ENCODE measurements at places on chromosomes 6 and 20.

DNA sequence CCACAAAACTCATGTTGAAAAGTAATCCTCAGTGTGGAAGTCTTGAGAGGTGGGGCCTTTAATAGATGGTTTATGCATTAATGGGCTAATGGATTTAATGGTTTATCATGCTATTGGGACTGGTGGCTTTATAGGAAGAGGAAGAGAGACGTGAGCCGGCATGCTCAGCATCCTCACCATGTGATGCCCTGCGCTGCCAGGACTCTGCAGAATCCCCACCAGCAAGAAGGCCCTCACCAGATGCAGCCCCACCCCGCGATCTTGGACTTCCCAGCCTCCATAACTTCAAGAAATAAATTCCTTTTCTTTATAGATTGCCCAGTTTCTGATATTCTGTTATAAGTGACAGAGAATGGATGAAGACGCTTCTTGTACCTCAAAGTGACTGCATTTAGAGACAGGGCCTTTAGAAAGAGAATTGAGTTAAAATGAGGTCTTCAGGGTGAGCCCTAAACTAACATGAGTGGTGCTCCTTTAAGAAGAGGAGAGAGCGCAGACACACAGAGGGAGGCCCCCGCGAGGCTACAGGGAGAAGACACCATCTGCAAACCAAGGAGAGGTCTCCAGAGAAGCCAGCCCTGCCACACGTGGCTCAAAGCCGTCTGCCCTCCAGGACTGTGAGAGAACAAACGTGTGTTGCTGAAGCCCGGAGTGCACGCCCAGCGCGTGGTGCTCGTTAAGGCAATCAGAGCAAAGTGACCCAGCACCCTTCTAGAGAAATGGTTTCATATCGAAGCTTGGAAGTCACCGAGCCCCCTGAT lies 56.9 kb downstream of the IRF4 start:
- no peak for DNase-seq

DNA sequence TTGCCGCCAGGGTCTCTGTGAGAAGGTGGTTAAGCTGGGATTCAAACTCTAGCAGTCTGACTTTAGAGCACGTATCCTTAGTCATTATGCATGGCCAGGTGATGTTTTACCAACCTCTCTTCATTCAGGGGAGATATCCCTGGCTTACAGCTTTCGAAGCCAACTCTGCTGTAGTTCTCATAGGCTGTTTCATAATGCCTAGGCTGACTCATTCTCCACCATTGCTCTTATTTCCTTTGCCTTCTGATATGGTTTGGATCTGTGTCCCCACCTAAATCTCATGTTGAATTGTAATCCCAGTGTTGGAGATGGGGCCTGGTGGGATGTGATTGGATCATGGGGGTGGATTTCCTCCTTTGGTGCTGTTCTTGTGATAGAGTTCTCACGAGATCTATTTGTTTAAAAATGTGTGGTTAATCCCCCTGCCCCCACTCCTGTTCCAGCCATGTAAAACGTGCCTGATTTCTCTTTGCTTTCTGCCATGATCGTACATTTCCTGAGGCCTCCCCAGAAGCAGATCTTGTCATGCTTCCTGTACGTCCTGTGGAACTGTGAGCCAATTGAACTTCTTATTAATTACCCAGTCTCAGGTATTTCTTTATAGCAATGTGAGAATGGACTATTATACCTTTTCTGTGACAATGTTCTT lies 94.6 kb upstream of the MAN1A1 start:
- no peak for DNase-seq

DNA sequence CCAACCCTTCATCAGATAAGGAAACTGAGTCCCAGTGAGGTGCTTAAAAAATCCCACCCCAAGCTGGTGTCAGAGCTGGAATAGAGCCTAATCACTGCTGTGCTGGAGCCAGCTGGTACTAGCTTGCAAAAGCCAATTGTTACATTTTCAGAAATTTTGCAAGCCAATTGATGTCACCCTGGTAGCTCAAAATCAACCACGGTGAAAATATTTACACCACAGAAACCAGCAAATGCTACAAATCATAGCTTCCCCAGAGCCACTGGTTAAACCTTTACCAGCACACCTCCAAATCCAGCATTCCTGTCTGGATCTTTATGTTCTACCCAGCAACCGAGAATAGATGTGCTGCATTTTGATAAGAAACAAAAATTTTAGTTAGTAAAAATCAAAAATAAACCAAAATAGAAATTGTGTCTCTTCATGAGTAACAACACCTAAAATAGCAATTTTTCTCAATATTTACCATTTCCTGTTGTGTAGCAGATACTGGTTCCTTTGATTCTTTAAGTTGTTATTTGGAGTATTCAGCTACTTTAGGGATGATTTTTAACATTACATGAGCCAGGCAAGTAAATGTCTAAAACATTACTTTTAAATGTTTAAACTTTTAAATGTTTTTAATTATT lies 7.2 kb upstream of the LCA5 start:
- no peak for DNase-seq

- no peak for DNase-seq
Observed at GRCh38 chr20:36478137-36478905, 63.0 kb upstream of the MYL9 start.

DNA sequence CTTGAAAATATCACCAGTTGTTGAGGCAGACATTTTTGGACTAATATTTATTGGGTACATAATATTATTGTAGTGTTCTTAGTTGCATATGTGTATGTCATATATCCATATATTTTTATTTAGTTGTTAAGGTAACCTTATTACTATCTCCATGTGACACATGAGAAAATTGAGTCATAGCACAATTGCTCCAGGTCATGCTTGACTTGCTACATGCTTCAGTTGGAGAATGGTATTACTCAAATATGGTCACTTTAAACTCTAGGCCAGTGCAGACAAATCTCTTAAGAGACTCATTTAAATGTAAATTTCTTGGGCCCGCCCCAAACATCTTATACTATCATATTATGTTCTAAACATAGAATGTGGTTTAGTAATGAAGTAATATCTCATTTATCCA lies 246.1 kb downstream of the RIMS1 start:
- DNase-seq = no peak

DNA sequence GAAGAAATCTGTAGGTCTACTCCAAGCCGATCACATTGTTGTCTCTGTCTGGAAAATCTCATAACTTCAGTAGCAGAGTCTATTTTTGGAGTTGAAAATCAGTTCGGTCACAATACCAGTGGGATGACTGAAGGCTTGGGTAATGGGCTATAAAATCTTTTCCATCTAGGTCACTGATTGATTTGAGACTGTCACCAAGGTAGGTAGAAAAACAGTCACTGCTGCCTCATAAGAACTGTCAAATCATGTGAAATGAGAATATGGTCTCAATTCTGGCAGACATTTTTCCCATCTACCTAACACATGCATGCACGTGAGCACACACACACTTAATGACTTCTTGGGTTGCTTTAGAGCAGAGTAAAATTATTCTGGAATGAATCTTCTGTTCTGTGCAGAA lies 1162.8 kb upstream of the CITED2 start:
- no peak for DNase-seq

DNA sequence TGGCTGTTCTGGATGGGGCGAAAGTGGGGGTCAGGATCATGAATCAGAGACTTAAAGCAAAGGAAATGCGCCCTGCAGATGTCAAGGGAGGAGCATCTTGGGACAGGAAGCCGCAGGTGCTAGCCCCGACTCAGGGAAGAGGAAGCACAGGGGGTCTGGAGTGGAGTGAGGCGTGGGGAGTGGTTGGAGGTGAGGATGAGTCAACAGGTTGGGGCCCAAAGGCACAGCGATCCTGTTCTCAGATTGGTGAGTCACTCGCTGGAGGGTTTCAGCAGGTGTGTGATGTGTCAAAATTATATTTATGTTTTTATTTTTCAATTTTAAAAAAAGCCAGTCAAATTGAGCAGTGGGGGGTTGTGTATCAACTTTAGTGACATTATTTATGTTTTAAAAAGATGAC lies 19.0 kb downstream of the PACSIN1 start:
- peak; percentile 72 for DNase-seq

DNA sequence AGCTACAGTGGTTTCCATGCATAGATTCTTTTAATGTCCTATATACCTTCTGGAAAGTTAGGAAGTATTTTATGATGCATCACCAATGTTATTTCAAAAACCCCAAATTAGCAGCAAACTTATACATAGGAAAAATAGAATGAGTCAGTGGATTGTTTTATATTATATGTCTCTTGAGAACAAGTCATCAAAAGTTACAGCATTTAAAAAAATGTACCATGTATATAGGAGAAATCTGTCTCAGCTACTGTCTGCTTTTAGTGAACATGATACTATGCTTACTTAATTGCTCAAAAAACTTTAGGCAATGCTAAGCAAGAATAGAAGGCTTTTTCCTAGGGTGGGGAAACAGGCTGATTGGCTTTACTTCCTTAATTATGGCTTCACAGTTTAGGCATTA lies 365.3 kb downstream of the SAMD5 start:
- DNase-seq = no peak

DNA sequence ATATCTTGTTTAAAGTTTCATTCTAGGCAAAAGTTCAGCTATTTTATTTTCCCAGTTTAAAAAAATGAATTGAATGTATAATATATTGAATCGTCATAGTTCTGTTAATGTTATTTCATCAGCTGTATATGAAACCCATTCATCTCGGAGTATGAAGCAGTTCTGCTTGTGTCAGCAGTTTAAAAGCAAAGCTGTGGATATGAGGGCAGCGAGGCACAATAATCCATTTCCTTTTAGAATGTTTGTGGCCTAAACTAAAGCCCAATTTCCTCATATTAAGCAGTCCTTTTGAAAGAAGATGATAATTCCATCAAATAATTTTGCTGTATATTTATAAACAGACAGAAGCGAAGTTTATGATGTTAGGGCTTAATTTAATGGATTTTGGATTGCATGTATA lies 300.1 kb downstream of the SAMD5 start:
- DNase-seq = no peak

DNA sequence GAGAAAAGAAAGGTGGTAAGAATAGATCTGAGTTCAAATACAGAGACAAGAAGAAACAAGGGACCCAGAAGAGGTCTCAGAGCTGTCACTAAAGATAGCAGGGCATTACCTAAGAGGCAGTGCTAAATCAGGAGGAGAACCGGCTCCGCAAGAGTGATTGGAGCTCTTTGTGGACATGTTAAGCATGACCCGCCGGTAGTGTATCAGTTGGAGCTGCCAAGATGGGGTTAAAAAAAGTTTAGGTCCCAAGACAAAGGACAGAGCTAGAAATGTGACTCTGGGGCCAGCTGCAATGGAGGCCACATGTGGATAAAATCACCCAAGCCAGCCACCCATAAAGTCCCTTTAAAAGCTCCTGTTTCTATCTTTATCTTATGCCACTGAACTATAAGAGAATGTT lies 93.4 kb downstream of the MBOAT1 start:
- DNase-seq = no peak

- DNase-seq = no peak
Observed at GRCh38 chr6:113660819-113661218, 196.3 kb upstream of the MARCKS start.

DNA sequence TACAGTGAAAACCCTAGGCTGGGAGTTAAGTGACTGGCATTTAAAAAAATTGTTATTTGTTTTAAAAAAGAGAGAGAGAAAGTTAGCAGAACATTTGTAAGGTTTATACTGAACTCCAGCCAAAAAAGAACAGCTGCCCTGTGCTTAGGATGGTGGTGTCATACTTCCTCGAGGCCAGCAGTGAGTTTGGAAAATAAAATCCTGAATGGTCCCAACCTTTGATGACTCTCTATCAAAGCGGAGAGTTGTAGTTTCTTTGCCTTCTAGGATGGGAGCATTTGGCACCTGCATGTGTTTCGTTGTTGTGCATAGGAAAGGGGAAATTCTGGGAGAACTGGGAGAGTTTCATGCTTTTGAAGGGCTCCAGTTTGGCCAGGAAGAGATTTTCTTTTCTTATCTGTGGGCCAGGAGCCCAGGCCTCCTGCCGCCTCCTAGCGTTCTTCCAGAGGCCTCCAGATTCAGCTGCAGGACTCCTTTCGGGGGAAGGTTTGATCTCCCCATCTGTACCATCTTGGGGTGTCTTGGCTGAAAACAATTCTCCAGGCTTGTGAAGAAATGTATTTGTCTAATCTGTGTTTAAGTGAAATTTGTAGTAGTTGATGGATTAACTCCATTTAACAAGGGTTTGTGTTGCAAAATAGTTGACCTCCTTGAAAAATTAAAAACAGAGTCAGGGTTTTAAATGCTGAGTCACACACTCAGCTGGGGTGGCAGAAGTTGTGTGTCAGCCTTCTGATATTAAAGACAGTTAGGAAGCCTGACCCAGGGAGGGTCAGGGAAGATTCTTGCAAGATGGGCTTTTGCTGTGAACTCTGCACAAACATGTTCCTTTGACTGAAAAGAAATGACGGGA lies 63.4 kb downstream of the TXNDC5 start:
- no peak for DNase-seq

- no peak for DNase-seq
Observed at GRCh38 chr6:18861204-18861603, 474.1 kb downstream of the RNF144B start.

DNA sequence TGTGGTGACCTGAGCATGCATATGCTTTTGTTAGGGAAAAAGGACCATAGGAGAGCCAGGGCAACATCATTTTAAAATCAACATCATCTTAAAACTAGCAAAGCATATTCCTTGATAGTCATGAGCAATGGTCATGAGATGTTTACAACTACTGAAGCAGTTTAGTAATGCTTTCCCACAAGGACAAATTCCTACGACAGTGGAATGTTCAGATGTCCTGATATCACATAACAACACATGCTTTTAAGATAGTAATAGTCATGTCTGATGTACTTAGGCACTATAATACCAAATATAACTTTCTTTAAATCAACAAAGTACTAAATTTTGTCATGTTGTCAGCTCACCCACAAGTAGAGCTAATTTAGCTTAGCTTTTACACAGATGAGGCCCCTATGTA lies 370.3 kb downstream of the HTR1B start:
- no peak for DNase-seq

GRCh38 chr6:32146287-32146686 lies 5.5 kb downstream of the PRRT1 start:
- no peak for DNase-seq

- no peak for DNase-seq
Observed at GRCh38 chr6:53924821-53925422, 130.1 kb downstream of the LRRC1 start.

DNA sequence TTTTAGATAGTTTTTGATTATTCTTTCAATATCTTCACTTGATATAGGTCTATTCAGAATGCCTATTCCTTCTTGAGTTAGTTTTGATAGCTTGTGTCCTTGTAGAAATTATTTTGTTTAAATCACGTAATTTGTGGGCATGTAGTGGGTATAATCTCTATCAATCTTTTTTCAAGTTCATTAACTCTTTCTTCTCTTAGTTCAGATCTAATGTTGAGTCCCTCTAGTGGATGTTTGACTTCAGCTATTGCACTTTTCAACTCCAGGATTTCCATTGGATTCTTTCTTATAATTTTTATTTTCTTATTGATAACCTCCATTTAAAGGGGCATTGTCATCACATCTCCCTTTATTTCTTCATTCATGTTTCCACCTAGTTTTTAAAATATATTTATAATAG lies 135.6 kb downstream of the COL12A1 start:
- DNase-seq = no peak

- no peak for DNase-seq
Observed at GRCh38 chr6:125859727-125860126, 69.0 kb downstream of the NCOA7 start.

DNA sequence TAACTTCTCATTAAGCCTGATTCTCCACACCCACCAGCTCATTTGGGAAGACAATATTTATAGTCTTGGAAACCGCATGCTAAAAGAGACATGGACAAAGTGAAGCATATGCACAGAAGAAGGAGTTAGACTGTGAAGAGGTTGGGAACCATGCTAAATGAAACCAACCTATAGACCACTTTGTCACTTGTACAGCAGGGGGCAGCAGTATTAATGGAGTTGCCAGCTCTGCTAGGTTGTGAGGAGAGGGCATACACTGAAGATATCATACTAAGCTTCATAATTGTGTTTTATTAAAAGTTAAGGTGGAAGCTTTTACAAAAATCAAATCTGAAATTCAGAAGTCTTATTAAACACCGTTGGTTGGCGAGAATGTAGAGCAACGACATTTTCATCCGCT lies 38.3 kb upstream of the HMGCLL1 start:
- no peak for DNase-seq

Data from stimulated activated CD4-positive, alpha-beta T cell treated with anti-CD3 and anti-CD28 coated beads, Interleukin-2, amount 100 ng/mL, for 24 hours (primary cell).